ENCODE measurements at places on chromosomes 7 and 10. TPM values are rescaled to one million over a fixed set of nuclear protein-coding genes. Genes with fewer than 3 reads are reported as not detected.

- peak; percentile 37 for DNase-seq
These were observed 178.5 kb downstream of the AMPH start for GRCh38 chr7:38452681-38453108.

- peak; percentile 47 for DNase-seq
These were observed 27.4 kb downstream of the STAM start for GRCh38 chr10:17671307-17671706.

- no peak for DNase-seq
These were observed 40.2 kb downstream of the ANK3 start for GRCh38 chr10:60349426-60349825.

DNA sequence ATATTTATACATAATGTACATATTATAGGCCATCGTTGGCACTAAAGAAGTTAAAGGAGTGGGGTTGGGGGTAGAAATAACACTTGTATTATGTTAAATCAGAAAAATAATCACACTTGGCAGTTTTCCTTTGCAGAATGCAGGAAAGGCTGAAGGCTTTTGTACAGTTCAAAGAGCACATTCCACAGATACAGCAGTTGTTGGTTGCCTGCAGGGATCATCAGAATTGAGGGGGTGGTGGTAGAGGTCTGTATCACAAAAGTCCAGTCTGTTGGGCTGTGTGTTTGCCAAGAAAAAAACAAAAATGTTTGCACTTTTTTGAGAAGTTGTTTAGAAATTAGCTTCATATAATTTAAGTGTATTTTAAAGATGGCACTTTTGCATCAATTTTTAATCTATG, 231.8 kb upstream of the FOXP2 start:
- peak; percentile 30 for DNase-seq

GRCh38 chr10:97843281-97843671, 6.4 kb upstream of the GOLGA7B start:
- no peak for DNase-seq

Gene RNF32
- total RNA-seq: 2.8 TPM

DNA sequence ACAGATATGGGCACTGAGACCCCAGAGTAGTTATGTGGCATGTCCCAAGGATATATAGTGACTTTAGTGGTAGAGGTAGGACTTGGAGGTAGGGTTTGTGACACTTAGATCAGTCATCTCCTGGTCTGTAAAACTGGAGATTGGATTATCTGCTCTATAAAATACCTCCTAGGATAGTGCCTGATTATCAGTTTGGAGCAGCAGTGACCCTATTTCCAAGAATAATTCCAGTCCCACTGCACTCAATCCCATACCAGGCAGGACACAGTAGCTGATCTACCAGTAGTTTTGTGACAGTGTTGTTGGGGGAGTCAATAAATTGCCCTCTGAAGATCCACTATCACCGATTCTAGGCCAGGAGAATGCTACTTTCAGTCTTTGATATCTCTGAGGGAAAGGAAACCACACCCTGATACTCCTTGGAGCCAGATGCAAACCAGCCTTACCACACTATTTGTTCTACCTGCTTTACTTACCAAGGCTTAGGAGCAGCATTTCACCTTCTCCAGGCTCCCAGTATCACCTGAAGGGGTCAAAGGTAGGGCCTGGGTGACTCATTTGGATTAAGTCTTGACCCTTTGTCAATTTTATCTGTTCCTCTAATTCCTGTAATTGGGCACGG, 30.6 kb downstream of the KMT2E start:
- no peak for DNase-seq

DNA sequence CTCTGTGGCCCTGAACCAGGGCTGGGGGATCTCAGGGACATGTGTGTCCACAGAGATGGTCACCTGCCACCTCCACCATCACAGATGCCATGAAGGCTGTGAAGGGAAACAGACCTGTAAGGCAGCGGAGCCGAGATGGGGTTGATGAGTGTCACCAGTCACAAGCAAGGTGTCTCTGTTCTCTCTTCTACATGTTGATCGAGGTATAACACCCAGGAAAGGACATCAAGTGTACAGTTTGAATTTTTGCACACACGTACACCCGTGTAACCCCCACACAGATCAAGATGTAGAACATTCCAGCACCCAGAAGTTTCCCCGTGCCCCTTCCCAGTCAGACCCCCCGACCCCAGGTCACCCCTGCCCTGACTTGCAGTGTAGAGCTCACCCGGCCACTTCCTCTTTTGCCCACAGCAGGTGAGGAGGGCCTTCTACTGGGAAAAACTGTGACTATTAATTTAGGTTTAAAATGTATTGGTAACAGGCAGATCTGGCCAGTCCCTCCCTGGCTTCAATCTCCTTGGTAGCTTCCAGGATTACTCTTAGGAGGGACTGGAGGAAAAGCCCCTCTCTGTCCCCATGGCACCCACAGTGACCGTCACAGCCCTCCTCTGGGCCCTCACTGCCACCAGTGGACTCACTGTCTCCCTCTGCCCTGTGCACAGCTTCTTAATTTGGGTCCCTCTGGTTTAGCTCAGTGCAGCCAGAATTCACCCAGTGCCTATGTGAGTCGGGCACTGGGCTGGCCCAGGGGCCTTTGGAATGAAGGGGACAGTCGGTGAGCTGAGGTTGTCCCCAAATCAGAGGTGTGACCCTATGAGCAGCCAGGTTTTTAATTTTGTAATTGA, 108.2 kb downstream of the LHPP start:
- DNase-seq: no peak

DNA sequence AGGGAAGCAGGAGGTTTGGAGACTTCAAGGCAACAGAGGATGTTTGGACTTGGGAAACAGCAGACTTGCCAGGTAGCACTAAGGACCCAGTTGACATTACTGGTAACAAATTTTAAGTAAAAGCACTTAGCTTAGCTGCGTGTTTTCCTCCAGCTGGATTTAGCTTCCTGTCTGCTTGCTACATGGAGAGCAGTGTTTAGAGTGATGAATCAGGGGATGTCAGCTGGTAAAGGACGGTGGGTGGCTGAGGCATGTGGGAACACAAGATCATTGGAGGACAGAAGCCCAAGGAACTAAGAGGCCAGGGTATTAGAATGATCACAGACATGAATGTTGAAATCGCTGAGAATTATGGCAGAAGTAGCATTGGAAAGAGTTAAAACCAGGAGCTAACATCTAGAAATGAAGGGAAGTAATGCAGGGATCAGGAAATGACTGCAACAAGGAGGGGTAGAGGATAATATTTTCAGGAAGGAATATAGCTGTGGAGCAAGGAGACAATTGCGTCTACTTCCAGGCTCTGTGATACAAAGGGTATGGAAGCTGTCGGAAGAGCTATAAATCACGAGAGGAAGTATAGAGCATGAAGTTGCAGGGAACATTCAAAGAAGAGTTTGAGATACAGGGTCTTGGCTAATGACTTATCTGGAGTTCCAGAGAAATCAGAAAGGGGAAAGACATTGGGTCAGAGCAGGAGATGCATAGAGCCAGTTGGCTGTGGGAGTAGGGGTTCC, 34.4 kb downstream of the CALD1 start:
- peak; percentile 67 for DNase-seq

DNA sequence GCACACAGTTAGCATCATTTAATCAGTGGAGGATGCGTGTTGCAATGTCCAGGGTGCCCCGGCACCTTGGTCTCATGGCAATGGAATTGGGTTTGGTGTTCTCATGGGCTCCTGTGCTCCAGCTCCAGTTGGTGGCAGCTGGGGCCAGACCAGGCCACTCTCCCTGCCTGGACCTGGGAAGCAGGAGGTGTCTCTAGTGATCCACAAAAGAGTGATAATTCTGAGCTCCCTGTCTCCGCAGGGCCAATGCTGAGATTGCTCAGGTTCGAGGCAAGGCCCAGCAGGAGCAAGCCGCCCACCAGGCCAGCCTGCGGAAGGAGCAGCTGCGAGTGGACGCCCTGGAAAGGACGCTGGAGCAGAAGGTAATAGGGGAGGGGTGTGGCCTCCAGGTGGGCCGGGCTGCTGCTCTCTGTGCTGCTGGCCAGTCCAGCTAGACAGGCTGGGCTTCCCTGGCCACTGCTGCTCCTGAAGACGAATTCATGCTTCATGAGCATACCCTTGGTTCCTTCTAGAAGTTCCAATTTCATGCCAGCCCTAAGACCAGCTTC, 21.7 kb upstream of the BTBD16 start:
- DNase-seq: no peak

- no peak for DNase-seq
These were observed 4.4 kb upstream of the MNX1 start for GRCh38 chr7:157014635-157015555.

DNA sequence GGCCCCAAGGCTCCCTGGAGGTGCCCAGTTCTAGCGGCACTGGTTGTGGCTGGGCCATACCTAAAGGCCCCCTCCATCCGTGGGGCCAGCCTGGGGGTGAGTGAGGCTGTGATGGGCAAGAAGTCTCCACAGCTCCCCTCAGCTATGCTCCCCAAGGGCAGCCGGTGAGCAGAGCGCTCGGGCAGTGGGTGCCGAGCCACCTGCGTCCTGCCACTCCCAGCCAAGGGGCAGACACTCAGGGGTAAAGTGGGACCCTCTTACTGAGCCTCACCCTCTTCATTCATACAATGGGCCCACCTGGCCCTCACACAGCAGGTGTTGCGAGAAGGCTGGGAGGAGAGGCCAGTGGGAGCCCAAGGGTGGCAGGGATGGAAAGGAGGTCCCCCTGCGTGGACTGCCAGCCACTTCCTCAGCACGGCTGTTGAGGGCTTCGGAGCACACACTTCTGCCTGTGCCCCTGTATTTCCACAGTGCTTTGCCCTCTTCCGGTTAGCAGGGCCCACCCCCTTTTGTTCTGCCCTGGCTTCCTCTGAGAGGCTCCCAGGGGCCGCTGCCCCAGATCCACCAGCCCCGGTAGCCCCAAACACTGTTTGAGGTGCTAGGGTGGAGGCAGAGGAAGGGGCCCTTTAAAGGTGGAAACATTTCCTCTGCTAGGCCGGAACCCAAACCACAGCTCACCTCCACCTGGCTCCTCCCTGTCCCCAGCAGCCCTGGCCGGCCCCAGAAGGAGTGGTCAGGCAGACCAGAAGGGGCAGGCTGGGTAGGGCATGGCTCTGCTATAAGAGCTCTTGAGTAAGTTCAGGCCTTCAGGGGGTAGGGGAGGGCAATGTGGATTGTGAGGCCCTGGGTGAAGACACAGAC, 16.4 kb upstream of the C10orf105 start:
- DNase-seq: no peak

Gene ZC3HAV1L
- 8.5 TPM for total RNA-seq

- peak; percentile 13 for DNase-seq
These were observed 19.7 kb upstream of the PRPF18 start for GRCh38 chr10:13567030-13567429.

Gene OPALIN
- not detected for total RNA-seq

GRCh38 chr10:106618646-106619045, 545.9 kb downstream of the SORCS1 start:
- no peak for DNase-seq

DNA sequence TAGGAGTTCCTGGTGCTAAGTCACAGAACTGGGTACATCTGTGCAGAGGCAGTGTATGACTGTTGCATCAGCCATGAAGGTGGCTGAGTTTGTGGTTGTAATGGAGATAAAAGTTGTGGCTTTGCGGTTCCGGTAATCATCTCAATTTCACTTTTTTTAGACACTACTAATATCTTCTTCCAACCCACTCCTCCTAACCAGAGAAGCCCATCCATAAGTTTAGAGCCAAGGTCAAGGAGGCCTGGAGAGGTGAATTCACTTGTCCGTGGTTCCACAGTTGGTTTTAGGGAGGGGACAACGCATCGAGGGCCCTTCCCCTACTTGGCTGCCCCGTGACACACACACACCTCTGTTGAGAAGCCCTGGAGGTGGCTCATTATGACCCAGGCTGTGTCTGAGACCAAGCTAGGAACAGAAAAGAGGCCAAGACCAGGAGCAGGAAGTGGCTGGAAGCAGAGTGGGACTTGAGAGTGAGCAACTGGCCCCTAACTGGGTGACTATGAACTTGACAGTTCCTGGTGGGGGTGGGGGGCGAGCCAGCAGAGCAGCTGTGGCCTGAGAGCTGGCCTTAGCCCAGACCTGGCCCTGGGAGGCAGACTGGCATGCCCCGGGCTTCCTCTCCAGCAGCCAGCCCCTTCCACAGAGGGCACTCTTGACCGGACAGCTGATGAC, 66.8 kb upstream of the COL13A1 start:
- DNase-seq: peak; percentile 67

GRCh38 chr10:69142983-69143382, 19.0 kb downstream of the VPS26A start:
- no peak for DNase-seq

GRCh38 chr7:38465956-38466355, 165.2 kb downstream of the AMPH start:
- DNase-seq: peak; percentile 28

Gene SFRP5
- not detected for total RNA-seq

GRCh38 chr10:28774051-28774995, 97.0 kb downstream of the BAMBI start:
- DNase-seq: no peak
